Hindlimb muscle (tissue), 1 donor: ENCODE measurements at places on chromosomes 11 and 22. TPM values are rescaled to one million over a fixed set of nuclear protein-coding genes. Genes with fewer than 3 reads are reported as not detected.

- DNase-seq, result no peak
These were observed 4.5 kb downstream of the SLC22A6 start for GRCh38 chr11:62980133-62980760.

GRCh38 chr11:12319461-12319951 lies 57.9 kb upstream of the PARVA start:
- DNase-seq, result no peak

- DNase-seq, result no peak
These were observed 15.2 kb downstream of the SERPINH1 start for GRCh38 chr11:75577207-75577606.

- DNase-seq, result no peak
These were observed 322.8 kb downstream of the GUCY1A2 start for GRCh38 chr11:106695506-106695905.

DNA sequence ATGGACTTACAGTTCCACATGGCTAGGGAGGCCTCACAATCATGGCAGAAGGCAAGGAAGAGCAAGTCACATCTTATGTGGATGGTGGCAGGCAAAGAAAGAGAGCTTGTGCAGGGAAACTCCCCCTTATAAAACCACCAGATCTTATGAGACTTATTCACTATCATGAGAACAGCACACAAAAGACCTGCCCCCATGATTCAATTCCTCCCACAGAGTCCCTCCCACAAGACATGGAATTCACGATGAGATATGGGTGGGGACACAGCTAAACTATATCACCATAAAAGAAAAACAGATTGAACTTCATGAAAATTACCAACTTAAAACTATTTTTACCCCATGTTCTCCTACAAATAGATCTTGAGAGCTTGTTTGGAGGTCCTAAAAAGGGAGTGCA lies 19.6 kb downstream of the ENTHD1 start:
- DNase-seq, result no peak

- no peak for DNase-seq
These were observed 1.8 kb downstream of the VSIG10L2 start for GRCh38 chr11:125947419-125948277.

DNA sequence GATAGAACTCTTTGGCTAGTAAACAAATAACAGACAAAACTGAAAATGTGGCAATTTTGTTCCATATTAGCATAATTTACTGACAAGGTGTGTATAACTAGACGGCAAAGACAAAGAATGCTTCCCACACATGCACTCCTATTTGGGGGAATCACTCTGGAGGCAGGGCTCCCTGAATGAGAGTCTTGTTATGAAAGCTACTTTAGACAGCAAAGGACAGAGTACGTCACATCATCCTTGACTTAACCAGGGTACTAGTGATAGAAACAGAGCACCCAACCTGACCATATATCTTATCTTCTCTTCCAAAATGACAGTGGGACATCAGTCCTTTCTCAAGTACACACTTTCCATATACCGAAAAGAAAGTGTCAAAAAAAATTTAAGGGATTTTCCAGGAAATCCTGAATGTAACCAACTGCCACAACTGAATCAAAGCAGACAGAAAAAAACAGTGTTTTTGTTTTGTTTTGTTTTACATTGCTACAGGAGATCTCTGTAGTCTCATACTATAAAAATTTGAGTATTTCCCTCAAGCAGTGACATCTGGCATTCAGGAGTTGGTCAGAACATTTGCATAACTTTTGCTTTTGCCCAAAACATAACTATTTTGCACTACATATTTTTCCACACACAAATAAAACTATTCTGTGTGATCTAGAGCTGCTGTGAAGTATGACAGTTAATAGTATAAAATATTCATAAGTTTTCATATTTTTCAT lies 98.9 kb downstream of the ARHGAP20 start:
- no peak for DNase-seq

The POU2F3 gene
- 0.46 TPM for polyA plus RNA-seq

The LYVE1 gene
- 55.4 TPM for polyA plus RNA-seq

The CCDC87 gene
- 0.25 TPM for polyA plus RNA-seq

The TMEM121B gene
- 4.5 TPM for polyA plus RNA-seq
